Testis (tissue), 5 donors: ENCODE measurements at places on chromosomes 1 and 21. TPM values are rescaled to one million over a fixed set of nuclear protein-coding genes. Genes with fewer than 3 reads are reported as not detected.

- H3K27me3 ChIP-seq = no peaks in the 10 kb centered on the region
- no peak overlapping the region for H3K4me3 ChIP-seq
- H3K4me1 ChIP-seq = no peaks in the 10 kb centered on the region
- no peak overlapping the region for H3K27ac ChIP-seq
- DNase-seq = no peak
- H3K36me3 ChIP-seq = no peaks in the 10 kb centered on the region
Measured at GRCh38 chr1:188769936-188770335, 1707.7 kb downstream of the BRINP3 start.

RPE65 gene
- not detected for total RNA-seq

DNA sequence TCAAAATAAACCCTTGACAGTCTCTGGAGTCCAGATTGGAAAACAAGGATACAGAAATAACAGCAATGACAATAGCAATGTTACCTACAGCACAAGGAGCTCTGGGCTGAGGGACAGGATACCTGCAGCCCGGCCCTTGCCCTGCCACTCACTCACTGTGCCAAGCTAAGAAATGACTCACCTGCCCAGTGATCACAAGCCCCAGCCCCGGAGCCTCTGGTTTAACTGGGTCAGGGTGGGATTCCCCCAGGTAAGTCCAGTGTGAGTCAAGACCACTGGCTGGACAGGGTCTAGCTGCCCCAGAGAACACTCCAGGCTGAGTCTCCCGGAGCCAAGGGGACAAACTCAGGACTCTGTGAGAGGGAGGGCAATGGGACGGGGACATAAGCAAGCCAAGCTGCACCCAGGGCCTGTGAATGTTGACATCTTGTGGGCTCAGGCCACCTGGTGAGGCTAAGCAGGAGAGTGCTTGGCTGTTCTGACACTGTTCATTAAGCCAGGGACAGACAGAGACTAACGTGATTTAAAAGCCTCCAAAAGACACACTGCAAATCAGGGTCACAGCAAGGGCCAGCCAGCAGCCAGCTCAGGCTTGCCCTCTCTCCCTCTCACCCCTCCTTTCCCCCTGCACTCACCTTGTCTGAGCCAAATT lies 64.1 kb downstream of the MIS18A start:
- H3K36me3 ChIP-seq = no peaks in the 10 kb centered on the region
- no peak for DNase-seq
- no peaks in the 10 kb centered on the region for H3K27me3 ChIP-seq
- no peak overlapping the region for H3K27ac ChIP-seq
- no peak overlapping the region for H3K4me3 ChIP-seq

GRCh38 chr1:204925701-204926100 lies 55.0 kb downstream of the NFASC start:
- no peak overlapping the region for H3K4me3 ChIP-seq
- H3K27ac ChIP-seq = no peak overlapping the region
- H3K4me1 ChIP-seq = peaks cover 9% of the 10 kb centered on the region
- H3K36me3 ChIP-seq = no peaks in the 10 kb centered on the region

- no peaks in the 10 kb centered on the region for H3K27me3 ChIP-seq
- H3K4me3 ChIP-seq = no peak overlapping the region
- H3K36me3 ChIP-seq = no peaks in the 10 kb centered on the region
- H3K4me1 ChIP-seq = peaks cover 23% of the 10 kb centered on the region
- H3K27ac ChIP-seq = peak overlapping the region; percentile 66
Measured at GRCh38 chr1:234617986-234618736, 8.2 kb upstream of the IRF2BP2 start.

- no peak overlapping the region for H3K4me3 ChIP-seq
- H3K4me1 ChIP-seq = peaks cover 2% of the 10 kb centered on the region
Measured at GRCh38 chr1:225657462-225657989, 4.6 kb upstream of the ENAH start.

DNA sequence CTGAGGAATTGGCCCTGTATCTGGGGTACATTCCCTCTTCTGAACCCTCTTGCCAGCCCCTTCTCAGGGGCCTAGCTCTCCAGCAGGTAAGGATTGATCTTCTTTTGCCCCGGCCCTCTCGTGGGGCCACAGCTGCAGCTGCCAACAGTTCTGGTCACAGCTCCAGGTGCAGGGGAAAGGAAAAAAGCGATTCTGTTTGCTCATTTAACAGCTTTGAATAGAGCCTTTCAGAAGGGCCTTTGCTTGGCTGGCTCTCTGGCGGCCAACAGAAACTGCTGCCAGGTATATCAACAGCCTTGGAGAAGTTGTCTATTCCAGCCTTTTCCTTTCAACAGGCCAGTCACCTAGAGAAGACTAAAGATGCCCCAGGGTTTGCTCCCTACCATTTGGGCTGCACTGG lies 16.1 kb upstream of the FMOD start:
- H3K36me3 ChIP-seq = no peaks in the 10 kb centered on the region
- no peaks in the 10 kb centered on the region for H3K27me3 ChIP-seq
- H3K4me1 ChIP-seq = no peaks in the 10 kb centered on the region
- no peak for DNase-seq
- no peak overlapping the region for H3K4me3 ChIP-seq
- no peak overlapping the region for H3K27ac ChIP-seq

TEX38 gene
- 150 TPM for total RNA-seq

DNA sequence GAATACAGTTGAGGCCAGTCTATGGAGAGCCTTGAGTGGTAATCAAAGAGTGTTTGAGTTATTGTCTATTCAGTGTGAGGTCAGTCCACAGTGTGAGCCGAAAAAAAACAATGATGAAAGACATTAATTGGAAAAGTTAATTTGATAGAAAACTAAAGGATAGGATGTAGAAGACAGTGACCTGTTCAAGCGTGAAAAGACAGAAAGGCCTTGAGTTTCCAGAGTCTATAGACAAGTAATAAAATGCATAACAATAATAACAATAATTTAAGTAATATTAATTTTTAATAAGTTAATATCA lies 90.4 kb downstream of the SLC30A10 start:
- no peak for DNase-seq
- H3K27me3 ChIP-seq = no peaks in the 10 kb centered on the region
- H3K4me1 ChIP-seq = no peaks in the 10 kb centered on the region
- no peak overlapping the region for H3K27ac ChIP-seq
- no peak overlapping the region for H3K4me3 ChIP-seq
- H3K36me3 ChIP-seq = no peaks in the 10 kb centered on the region

DNA sequence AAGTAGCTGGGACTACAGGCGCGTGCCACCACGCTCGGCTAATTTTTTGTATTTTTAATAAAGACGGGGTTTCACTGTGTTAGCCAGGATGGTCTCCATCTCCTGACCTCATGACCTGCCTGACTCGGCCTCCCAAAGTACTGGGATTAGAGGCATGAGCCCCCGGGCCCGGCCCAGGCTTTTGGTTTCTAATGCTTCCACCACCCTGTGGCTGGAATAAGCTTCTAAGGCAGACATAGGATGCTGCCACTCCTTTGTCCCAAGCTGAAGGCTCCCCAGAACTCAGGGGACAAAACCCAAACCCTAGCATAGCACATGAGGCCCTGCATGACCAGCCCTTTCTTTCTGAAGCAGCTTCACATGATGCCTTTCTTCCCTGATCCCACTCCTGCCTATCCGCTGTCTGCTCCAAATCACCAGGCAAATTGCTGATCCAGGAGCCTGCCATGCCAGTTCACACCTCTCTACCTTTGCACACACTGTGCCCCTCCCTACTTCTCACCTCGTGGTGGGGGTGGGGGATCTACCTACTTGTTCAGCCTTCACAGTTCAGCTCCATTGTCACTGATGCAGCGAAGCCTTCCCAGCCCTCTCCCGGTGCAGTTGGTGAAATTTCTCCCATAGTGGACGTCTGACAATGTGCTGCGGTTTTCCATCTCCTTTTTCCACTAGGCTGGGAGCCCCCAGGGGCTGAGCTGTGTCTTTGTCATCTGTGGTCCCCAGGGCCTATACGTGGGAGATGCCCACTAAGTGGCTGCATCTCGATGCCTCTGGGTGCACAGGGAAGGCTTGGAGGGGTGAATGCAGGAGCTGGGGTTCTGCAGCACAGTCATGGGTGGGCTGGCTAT lies 6.9 kb downstream of the PTPRU start:
- no peaks in the 10 kb centered on the region for H3K4me1 ChIP-seq
- no peak for DNase-seq
- H3K27ac ChIP-seq = no peak overlapping the region
- H3K27me3 ChIP-seq = no peaks in the 10 kb centered on the region

- no peaks in the 10 kb centered on the region for H3K36me3 ChIP-seq
- no peak overlapping the region for H3K4me3 ChIP-seq
- no peaks in the 10 kb centered on the region for H3K4me1 ChIP-seq
Measured at GRCh38 chr1:41226815-41227434, 15.2 kb downstream of the SCMH1 start.

GJA8 gene
- 10.2 TPM for total RNA-seq

STYXL2 gene
- 1.0 TPM for total RNA-seq

MFAP2 gene
- 7.9 TPM for total RNA-seq

REN gene
- total RNA-seq = not detected

DNA sequence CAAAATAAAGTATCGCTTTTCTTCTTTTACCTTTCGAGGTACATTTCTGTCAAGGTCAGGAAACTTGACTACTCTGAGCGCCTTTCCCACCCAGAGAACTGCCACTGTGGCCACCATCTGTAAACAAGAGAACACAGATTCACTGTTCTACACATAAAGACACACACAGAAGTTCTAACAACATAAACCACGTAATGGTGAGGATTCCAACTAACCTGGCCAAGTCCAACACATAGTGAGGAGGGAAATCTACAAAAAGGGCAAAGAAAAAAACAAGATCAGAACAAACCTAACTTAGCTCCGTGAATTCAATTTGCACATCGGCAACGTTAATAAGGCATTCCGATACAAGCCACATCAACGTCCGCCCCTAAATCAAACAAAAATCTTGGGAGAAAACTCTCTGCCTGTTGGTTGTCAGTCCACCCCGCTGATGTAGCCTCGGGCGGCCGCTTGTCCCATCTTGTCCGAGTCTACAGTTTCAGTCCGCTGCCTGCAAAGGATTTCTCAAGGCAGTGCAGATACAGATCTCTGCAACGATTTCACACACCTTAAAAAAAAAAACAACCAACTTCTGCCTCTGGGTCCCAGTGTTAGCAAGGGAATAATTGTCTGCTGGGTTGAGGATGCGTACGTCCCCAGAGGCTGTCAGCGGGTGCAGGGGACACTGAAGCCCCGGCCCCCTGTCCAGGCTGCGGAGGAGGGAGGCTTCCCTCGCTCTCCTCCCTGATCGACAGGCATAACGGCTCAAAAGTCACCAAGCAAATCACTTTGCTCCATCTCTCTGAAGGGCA lies 1.0 kb downstream of the SLC35D1 start:
- peak overlapping the region; percentile 87 for H3K4me3 ChIP-seq
- H3K36me3 ChIP-seq = no peaks in the 10 kb centered on the region
- no peaks in the 10 kb centered on the region for H3K4me1 ChIP-seq
- DNase-seq = peak; percentile 60
